T-helper 17 cell (primary cell): ENCODE measurements at places on chromosomes 5 and 9. TPM values are rescaled to one million over a fixed set of nuclear protein-coding genes. Genes with fewer than 3 reads are reported as not detected.

Gene GABBR2
- not detected for total RNA-seq

Gene WDR38
- not detected for total RNA-seq

Gene AFAP1L1
- 0.52 TPM for total RNA-seq

Gene EPB41L4B
- total RNA-seq, result not detected

Gene FCN1
- 27.8 TPM for total RNA-seq

Gene IL17B
- total RNA-seq, result not detected

Gene RFESD
- total RNA-seq, result 2.9 TPM

Gene OBP2B
- not detected for total RNA-seq

Gene LHX3
- 0.18 TPM for total RNA-seq

Gene PCDHB5
- 0.34 TPM for total RNA-seq

Gene MZB1
- total RNA-seq, result 3.1 TPM

Gene GPR151
- total RNA-seq, result not detected

Gene TMEM174
- total RNA-seq, result not detected

Gene CCL28
- total RNA-seq, result 14.9 TPM

Gene CD72
- 3.5 TPM for total RNA-seq

Gene DNAJC18
- total RNA-seq, result 8.7 TPM

Gene PAEP
- total RNA-seq, result not detected

Gene LIX1
- not detected for total RNA-seq

Gene KCNIP1
- total RNA-seq, result not detected

Gene IL13
- total RNA-seq, result 0.20 TPM

Gene SPATA31A3
- not detected for total RNA-seq

Gene GABRA1
- total RNA-seq, result 0.10 TPM

Gene KDM4C
- 98.6 TPM for total RNA-seq

Gene PTGS1
- total RNA-seq, result 3.0 TPM

Gene SEMA5A
- total RNA-seq, result 0.75 TPM

Gene STPG3
- 0.62 TPM for total RNA-seq

Gene BTNL8
- not detected for total RNA-seq

Gene DCAF12
- total RNA-seq, result 14.8 TPM

Gene FBP2
- total RNA-seq, result not detected

Gene SPATA9
- not detected for total RNA-seq

Gene ARID3C
- total RNA-seq, result 0.27 TPM

Gene ARSI
- not detected for total RNA-seq

Gene PCDHB4
- total RNA-seq, result not detected

Gene PPWD1
- 79.7 TPM for total RNA-seq

Gene AIF1L
- 0.22 TPM for total RNA-seq

Gene GALNT12
- total RNA-seq, result 11.3 TPM
